ENCODE measurements at places on chromosomes 12 and 14. TPM values are rescaled to one million over a fixed set of nuclear protein-coding genes. Genes with fewer than 3 reads are reported as not detected.

The ARF6 gene
- total RNA-seq: 107 TPM

The MYO1H gene
- total RNA-seq: not detected

The TMEM52B gene
- not detected for total RNA-seq

The KRT6B gene
- 7.7 TPM for total RNA-seq

The ZFHX2 gene
- total RNA-seq: 1.4 TPM

The LBHD2 gene
- not detected for total RNA-seq
